ENCODE measurements at places on chromosomes 3 and 15. TPM values are rescaled to one million over a fixed set of nuclear protein-coding genes. Genes with fewer than 3 reads are reported as not detected.

Gene MKRN3
- 0.36 TPM for total RNA-seq

Gene IL17RB
- total RNA-seq, result 0.29 TPM

Gene TGM5
- total RNA-seq, result not detected

Gene TPRG1
- total RNA-seq, result 6.5 TPM

Gene PHC3
- total RNA-seq, result 47.1 TPM

Gene SLC27A2
- total RNA-seq, result not detected

Gene PTH1R
- 0.29 TPM for total RNA-seq

DNA sequence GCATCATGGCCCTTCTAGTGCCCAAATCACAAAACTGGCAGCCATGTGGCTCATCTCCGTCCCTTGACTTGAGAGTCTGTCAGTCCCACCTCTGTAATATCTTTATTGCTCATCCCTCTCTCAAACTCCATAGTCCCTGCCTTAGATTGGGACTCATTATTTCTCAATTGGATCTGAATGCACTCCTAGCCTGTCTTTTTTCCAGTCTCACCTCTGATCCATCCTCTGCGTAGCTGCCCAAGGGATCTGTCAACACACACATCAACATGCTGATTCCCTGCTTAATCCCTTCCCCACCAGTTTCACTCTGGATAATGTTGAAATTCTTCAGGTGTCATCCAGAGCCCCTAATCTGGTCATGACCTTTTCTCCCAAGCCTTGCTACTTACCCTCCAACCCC is 39.3 kb downstream of the NMNAT3 start:
- H3K27me3 ChIP-seq, result no peaks in the 10 kb centered on the region
- no peak overlapping the region for H3K27ac ChIP-seq
- H3K4me1 ChIP-seq, result no peaks in the 10 kb centered on the region

- H3K36me3 ChIP-seq, result no peaks in the 10 kb centered on the region
- no peaks in the 10 kb centered on the region for H3K27me3 ChIP-seq
- H3K4me1 ChIP-seq, result no peaks in the 10 kb centered on the region
- DNase-seq, result no peak
- no peak overlapping the region for H3K27ac ChIP-seq
Observed at GRCh38 chr3:189613122-189613521, 18.1 kb upstream of the TP63 start.

DNA sequence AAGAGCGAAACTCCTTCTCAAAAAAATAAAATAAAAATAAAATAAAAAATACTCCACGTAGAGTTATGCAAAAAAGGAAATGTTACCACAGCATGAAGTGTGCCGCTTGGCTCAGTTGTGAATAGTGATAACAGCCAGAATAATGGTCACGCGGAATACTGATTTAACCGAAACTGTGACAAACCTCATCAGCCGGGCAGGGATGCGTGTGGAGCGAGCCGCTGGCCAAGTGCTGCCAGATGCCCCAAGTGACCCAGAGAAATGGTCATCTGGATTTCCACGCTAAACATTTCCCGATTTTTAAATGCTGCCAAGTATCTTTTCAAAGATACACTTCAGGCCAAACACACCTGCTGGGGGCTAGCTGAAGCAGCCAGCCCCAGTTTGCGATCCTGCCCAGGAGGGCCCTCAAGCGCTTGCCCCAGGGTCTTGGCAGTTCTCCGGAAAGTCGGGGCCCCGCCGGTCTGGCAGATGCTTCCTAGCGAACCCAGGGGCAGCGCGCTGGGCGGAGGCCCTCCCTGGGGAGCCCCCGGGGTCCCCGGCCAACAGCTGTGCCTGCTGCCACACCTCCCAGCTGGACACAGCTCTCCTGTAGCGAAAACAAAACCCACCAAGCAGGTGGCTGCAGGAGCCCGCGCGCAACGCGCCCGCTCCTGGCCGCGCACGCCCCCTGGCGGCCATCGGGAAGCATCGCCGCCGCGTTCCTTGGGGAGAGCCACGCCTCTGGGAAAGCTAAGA is 35.1 kb downstream of the CMTM6 start:
- no peaks in the 10 kb centered on the region for H3K27me3 ChIP-seq
- DNase-seq, result peak; percentile 93
- H3K27ac ChIP-seq, result no peak overlapping the region
- peaks cover 22% of the 10 kb centered on the region for H3K4me1 ChIP-seq

DNA sequence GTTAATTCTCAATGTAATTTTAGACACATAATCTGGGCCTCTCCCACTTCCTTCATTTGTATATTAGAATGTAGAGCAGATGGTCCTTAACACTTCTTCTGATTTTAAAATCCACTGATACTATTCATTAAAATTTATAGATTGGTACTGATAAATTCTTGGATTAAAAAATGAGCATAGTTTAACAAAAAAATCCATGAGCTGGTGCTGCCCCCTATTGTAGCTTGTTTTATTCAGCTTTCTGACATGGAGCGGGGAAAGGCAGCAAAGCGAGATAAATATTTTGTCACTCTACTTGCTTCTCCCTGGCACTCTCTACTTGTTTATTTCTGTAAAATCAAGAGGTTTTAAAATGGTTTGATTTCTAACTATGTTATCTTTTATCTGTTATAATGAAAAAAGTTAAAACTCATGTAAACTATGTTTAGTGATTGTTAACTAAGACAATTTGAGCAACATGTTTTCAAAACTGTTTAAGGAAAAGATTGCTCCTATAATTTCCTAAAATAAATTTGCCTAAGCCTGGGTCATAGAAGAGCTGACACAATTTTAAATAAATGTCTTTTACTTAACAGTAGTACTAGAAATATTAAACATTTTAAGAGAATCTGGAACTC is 26.5 kb upstream of the PLOD2 start:
- H3K4me3 ChIP-seq, result no peak overlapping the region
- H3K27me3 ChIP-seq, result no peaks in the 10 kb centered on the region
- no peak overlapping the region for H3K27ac ChIP-seq
- DNase-seq, result no peak
- H3K36me3 ChIP-seq, result no peaks in the 10 kb centered on the region
- peaks cover 5% of the 10 kb centered on the region for H3K4me1 ChIP-seq

DNA sequence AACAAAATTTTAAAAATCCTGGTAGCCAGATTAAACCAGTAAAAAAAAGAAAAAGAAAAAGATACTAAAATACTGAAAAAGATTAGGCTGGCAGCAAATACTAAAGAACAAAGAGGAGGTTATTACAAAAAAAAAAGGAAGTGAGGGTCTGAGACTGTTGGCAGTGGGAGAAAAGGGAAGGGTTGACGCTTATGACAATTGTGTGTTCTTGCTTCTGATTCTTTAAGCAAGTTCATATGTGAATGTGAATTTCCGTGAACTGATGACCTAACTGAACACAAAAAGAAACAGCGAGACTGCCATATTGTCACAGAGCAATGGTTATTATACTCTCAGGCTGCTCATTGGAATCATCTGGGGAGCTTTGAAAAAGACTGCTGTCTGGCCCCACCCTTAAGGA is 56.5 kb downstream of the ATP13A4 start:
- no peak overlapping the region for H3K27ac ChIP-seq
- H3K4me1 ChIP-seq, result no peaks in the 10 kb centered on the region
- no peaks in the 10 kb centered on the region for H3K27me3 ChIP-seq
- H3K4me3 ChIP-seq, result no peak overlapping the region
- DNase-seq, result no peak
- H3K36me3 ChIP-seq, result no peaks in the 10 kb centered on the region

DNA sequence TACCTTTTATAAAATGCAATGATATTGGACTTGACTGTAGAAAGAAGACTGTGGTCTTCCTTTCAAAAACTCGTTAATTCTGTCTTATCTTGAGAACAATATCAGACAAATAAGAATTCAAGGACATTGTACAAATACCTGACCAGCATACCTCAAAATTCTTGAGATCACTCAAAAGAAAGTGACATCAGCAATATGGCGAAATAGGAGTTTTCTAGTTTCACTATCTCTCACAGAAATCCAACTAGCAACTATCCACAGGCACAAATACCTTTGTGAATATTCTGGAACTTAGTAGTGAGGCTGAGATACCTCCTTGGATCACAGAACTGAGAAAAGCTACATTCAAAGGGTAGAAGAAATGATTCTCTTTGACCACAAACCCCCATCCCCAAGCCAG is 419.7 kb downstream of the ZNF385D start:
- H3K36me3 ChIP-seq, result no peaks in the 10 kb centered on the region
- H3K4me3 ChIP-seq, result no peak overlapping the region
- H3K4me1 ChIP-seq, result no peaks in the 10 kb centered on the region
- no peak overlapping the region for H3K27ac ChIP-seq

DNA sequence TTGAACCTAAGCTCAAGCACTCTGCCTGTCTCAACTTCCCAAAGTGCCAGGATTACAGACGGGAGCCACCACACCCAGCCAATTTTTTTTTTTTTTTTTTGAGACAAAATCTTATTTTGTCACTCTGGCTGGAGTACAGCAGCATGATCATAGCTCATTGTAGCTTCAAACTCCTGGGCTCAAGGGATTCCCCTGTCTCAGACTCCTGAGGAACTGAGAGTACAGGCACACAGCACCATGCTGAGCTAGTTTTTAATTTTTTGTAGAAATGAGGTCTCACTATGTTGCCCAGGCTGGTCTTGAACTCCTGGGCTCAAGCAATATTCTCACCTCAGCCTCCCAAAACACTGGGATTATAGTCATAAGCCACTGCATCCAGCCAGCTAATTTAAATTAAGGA is 36.8 kb upstream of the SUCLG2 start:
- DNase-seq, result no peak
- H3K4me1 ChIP-seq, result no peaks in the 10 kb centered on the region
- no peak overlapping the region for H3K27ac ChIP-seq

DNA sequence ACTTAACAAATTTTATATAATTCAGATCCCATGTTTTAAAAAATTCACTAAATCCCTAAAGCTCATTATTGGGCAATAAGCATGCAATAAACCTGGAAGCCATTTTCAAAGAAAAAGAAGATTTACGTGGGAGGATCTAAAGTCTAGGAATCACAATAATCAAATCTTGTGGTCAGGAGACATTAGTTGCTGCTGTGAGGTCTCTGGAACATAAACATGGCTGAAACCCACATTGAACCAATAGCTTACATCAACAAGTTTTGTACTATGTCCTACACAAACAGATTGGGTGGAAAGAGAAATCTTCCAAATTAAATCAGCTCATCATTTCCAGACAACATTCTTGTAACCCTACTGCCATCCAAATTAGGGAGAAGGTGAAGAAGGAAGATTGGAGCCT is 121.9 kb upstream of the EPHA3 start:
- no peak overlapping the region for H3K4me3 ChIP-seq
- H3K27me3 ChIP-seq, result no peaks in the 10 kb centered on the region
- no peak overlapping the region for H3K27ac ChIP-seq

DNA sequence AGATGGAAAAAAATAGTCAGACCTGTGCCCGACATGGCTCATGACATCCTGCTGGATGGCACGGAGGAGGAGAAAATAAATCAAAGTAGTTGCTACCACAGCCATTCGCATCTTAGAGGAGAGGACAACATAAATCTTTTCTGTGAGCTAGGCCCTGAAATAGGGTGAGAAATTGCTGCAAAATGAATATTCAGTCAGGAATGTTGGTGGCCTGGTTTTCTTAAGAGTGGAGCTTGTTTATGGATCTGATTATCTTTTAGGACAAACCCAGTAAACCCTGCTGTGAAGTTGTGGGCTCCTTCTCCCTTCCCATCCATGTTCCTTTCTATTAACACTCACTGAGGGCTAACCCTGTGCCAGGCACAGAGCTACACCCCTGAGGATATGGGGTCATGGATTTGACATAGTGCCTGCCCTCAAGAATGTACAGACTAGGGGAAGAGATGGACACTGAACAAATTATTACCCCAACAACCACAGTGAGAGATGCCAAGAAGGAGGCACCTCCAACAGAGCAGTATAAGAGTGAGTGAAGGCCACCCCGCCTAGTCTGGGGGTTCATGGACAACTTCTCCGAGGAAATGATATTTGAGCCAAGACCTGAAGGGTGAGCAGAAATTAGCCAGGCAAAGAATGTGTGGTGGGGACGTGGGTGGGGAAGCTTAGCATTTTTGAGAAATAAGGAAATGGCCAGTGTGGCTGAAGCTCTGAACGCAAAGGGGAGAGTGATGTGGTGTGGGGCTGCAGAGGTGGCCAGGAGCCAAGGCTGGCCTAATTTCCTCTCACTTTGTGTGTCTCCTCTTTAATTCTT is 68.9 kb upstream of the ARL8B start:
- H3K27ac ChIP-seq, result peak overlapping the region; percentile 94
- peaks cover 25% of the 10 kb centered on the region for H3K4me1 ChIP-seq
- no peaks in the 10 kb centered on the region for H3K27me3 ChIP-seq
- no peak for DNase-seq
- H3K4me3 ChIP-seq, result peak overlapping the region; percentile 22

DNA sequence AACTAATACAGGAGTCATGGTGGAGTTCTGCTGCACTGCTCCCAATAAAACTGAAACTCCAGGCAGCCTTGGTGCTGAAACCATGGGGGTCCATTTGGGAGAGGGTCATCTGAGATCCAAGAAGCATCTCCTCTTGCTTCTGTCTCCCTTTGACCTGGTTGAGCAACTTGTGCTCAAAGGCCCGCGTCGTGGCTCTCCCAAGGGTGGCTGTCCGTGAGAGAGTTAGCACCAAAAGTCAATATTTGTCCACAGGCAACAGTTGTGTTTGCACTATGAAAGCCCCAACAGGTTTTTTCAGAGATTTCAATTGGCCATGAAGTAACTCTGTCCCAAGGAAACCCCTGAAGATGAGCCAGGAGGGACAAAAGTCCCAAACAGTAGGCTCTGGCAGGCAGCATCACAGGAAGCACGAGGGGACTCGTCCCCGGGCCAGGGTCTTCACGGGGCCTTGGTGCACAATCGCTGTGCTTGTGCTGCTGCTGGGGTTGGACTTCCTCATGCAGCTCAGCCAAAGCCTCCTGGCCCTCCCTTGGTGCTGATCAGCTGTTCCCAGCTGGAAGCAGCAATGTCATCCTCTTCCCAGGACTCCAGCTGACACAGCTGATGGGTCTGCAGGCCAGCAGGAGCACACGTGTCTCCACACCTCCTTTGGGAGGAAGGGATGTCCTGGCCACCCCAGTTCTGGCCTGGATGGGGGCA is 39.4 kb upstream of the WNT5A start:
- no peak for DNase-seq
- H3K4me3 ChIP-seq, result no peak overlapping the region
- peaks cover 4% of the 10 kb centered on the region for H3K27me3 ChIP-seq

DNA sequence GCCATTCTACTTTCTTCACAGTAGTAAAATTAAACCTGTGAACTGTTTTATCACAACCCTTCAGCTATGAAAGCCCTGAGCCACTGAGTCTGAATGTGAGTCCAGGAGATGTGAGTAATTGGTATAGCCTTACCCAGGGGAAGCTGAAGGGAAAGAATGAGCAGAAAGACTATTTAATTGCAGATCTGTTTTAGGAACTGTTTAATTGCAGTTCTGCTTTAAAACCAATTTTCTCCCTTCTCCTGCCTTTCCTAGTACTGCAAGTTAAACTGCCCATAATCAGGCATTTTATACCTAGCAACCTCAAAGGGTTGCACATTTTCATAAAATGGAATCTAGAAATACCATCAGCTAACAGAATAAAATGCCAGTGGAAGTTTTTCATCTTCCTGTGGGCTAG is 476.7 kb downstream of the OCA2 start:
- DNase-seq, result no peak
- no peak overlapping the region for H3K4me3 ChIP-seq

DNA sequence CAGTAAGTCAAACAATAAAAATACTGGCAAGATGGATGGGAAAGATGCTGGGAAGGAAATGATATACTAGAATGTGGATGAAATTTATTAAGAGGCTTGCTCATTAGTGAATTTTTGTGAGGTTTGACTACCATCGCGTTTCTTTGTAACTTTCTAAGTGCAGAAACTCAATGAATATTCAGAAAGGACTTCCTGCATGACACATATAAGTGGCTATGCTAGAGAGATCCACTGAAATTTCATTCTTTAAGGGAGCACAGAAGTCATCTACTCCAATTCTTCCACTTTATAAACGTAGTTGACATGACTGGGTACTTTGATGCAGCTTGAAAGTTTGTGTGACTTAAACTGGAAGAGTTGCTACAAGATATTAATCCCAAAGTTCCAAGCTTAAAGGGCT is 88.0 kb downstream of the SHQ1 start:
- no peak for DNase-seq
- no peak overlapping the region for H3K27ac ChIP-seq
- H3K36me3 ChIP-seq, result no peaks in the 10 kb centered on the region
- H3K4me1 ChIP-seq, result no peaks in the 10 kb centered on the region

All from osteoblast (primary cell).